Activated naive CD4-positive, alpha-beta T cell treated with anti-CD3 and anti-CD28 coated beads for 36 hours (primary cell): ENCODE measurements at places on chromosomes 1 and 21. TPM values are rescaled to one million over a fixed set of nuclear protein-coding genes. Genes with fewer than 3 reads are reported as not detected.

GRCh38 chr1:88985032-88985431, 7.4 kb downstream of the KYAT3 start:
- H3K27ac ChIP-seq = peak overlapping the region; percentile 70
- H3K4me1 ChIP-seq = peaks cover 81% of the 10 kb centered on the region
- no peak overlapping the region for H3K4me3 ChIP-seq
- H3K36me3 ChIP-seq = peaks cover 46% of the 10 kb centered on the region
- no peaks in the 10 kb centered on the region for H3K27me3 ChIP-seq

DNA sequence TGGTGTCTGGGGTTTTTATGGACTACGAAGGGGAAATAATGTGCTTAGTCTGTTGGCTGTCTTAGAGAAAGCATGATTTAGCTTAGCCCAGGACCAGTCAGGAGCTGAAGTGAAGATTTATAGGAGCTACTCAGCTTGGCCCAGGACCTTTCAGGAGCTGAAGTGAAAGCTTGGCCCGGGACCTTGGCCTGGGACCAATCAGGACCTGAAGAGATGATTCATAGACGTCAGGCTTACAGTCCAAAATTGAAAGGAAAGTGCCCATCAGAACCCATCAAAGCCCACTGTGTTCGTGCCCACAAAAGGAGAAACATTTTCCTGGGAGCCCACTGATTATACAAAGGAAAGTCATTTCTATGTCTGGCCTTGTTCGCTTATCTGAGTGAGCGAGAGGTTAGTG, 35.6 kb downstream of the MSTO1 start:
- H3K36me3 ChIP-seq = peaks cover 2% of the 10 kb centered on the region
- H3K4me3 ChIP-seq = no peak overlapping the region
- H3K27ac ChIP-seq = no peak overlapping the region
- no peaks in the 10 kb centered on the region for H3K27me3 ChIP-seq
- no peak for DNase-seq

DNA sequence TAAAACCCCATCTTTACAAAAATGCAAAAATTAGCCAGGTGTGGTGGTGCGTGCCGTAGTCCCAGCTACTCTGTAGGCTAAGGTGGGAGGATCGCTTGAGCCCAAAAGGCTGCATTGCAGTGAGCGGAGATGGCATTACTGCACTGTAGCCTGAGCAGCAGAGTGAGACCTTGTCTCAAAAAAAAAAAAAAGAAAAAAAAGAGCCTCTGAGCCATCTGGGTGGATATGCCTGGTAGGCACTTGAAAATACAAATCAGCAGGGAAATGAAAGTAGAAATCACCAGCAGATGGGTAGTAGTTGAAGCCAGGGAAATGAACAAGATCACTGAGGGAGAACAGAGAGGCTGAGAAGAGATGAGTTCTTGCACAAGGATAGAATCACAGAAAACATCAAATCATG, 131.0 kb upstream of the HMCN1 start:
- no peak overlapping the region for H3K27ac ChIP-seq
- H3K36me3 ChIP-seq = no peaks in the 10 kb centered on the region
- no peak for DNase-seq
- no peaks in the 10 kb centered on the region for H3K27me3 ChIP-seq

NBPF6 gene
- total RNA-seq = not detected
